ENCODE measurements at places on chromosomes 16 and 17.

- DNase-seq: no peak
Measured at GRCh38 chr16:50071075-50071671, 5.4 kb downstream of the HEATR3 start.

- DNase-seq: no peak
Measured at GRCh38 chr17:54117452-54117851, 294.7 kb downstream of the KIF2B start.

GRCh38 chr17:62884781-62885180, 76.7 kb upstream of the MARCHF10 start:
- DNase-seq: no peak

- DNase-seq: no peak
Measured at GRCh38 chr16:56207421-56207820, 16.1 kb downstream of the GNAO1 start.

DNA sequence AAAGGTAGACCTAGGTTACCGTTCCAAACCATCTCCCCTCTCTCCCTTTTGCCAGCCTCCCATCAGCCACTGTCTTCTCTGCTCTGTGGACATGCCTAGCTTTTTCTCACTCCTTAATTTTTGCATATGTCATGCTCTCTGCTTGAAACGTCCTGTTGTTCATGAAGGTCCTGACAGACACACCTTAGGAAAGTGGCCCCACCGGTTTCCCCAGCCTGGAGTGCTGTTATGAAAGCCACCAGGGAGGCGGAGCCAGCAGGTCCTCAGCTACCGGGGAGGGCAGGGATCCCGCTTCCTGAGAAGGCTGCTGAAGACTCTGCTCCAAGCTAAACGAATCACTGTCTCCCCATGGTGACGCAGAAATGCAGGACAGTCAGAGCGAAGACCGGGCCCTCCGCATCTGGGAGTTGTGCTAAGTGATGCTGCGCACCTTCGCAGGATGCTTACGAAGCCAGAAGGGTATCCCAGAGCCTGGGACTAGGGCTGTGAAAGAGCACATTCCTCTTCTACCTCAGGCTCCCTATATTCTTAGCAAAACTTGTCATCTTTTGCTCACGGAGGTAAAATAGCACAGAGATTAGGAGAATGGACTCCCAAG, 2.3 kb upstream of the SLC16A11 start:
- peak; percentile 35 for DNase-seq

DNA sequence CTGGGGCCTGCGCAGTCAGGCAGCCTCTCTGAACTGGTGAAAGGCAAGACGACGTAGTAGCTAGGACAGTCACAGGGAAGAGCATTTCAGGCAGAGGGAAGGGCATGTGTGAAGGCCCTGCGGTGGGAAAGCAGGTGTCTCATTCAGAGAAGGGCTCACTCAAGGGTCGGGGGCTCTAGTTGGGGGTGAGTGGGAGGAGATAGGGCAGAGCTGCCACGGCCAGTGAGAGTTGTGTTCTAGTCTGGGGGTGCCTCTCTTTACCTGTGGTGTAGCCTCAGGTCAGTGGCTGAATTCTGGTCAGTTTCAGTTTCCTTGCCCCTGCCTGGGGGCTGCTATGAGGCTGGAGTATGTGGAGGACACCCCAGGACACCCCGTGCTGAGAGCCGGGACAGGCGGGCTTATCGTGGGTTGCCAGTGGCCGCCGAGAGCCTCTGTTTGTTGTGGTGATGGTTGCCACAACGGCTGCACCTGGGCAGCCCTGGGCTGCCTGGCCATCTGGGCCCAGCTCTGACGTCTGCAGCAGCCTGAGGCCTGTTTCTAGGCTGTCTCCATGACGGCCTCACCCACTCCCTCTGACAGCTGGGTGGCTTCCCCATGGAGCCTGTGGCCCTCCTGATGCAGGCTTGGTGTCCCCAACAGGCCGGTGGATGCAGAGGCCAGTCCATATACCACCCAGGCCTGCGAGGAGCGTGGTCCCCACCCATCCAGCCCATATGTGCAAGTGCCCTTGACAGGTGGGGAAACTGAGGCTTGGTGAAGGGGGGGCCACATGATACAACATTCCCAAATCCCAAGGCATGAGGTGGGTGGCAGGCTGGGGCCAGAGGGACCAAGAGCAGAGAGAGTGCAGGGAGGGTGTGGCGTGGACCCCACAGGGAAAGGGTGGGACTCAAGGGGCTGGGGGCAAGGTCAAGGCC, 10.8 kb downstream of the MAP2K3 start:
- no peak for DNase-seq

GRCh38 chr17:77721846-77722160, 236.7 kb upstream of the TNRC6C start:
- DNase-seq: no peak

DNA sequence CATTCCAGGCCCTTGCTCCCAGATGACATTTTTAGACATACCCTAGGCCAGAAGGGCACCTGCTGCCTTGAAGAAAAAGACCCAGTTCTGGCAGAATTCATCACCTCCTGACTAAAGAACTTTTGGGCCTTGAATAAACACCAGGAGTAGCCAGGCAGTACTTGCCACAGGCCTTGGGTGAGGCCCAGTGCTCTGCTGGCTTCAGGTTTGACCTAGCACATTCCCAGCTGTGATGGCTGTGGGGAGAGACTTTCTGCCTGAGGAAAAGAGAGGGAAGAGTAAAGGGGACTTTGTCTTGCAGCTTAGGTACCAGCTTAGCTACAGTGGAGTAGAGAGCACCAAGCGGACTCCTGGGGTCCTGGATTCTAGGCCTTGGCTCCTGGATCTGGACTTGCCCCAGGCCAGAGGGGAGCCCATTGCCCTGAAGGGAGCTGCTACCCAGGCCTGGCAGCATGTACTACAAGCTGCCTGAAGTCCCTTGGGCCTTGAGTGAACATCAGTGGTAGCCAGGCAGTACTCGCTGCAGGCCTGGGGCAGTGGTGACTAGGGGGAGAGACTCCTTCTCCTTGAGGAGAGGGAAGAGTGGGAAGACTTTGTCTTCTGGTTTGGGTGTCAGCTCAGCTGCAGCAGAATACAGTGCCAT, 44.3 kb downstream of the ABCA8 start:
- DNase-seq: no peak

- peak; percentile 61 for DNase-seq
Measured at GRCh38 chr17:41340934-41341861, 9.4 kb downstream of the KRT33A start.

GRCh38 chr17:6427279-6427781, 7.6 kb downstream of the AIPL1 start:
- DNase-seq: peak; percentile 24

DNA sequence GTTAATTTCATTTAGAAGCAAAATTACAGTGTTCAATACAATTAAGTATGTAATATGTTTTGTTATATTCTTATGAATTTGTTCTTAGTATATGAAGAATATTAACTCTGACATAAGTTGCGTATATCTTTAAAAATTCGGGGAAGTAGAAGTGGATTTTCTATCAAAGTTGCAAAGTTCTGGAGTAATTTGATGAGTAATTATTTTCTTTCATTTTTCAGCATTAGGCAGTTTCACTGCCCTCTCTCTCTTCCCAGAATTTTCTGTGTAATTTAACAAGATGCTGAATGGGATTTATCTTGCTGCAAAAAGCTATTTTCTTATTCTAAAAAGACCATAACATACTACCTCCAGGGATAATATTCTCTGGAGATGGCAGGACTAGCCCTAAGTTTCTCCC, 8.9 kb upstream of the CCL18 start:
- DNase-seq: no peak

GRCh38 chr17:56018211-56018610, 135.1 kb upstream of the ANKFN1 start:
- no peak for DNase-seq

GRCh38 chr17:74235040-74235581, 21.7 kb downstream of the TTYH2 start:
- no peak for DNase-seq

DNA sequence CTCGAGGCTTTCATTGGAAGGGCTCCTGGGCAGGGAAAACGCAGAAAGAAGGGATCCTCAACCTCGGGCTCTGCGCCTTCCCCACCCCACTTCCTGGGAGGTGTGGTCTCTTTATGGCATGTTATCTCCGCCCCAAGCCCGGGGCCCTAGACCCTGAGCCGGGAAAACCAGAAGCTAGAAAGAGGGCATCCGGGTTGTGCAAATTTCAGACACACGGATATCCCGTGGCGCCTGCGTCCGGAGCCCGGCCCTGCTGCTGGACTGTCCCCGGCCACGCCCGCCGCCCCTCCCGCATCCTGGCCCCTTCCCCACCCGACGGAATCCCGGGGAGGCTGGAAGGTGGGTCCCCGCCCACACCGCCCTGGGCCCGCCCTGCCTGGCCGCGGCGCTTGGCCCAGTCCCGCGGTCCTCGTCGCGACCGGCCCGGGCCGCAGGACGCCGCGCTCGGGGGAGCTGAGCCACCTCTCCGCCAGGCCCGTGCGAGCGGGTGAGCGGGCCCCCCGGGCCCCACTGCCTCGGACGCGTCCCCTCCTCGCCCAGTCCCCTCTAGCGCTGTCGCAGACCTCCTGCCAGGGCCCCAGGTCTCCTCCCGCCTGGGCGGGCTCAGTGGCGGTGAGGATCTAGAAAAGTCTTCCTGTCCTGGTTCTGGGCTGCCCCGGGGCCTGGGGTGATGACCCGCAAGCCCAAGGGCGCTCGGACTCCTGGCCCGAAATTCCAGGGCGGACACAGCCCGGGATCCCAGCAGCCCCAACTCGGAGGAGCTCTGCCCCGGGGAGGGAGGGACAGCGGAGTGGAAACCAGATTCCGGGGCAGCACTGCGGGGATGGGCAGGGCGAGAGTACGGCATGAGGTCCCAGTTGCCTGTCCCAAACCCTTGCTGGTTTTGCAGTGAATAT, at the start of gene SLC16A5:
Gene SLC16A5 (plus strand): TSS at position 397 of the 896 bp plus-strand sequence. CDS start 5,683 bp downstream, outside the sequence.
- DNase-seq: peak; percentile 31

DNA sequence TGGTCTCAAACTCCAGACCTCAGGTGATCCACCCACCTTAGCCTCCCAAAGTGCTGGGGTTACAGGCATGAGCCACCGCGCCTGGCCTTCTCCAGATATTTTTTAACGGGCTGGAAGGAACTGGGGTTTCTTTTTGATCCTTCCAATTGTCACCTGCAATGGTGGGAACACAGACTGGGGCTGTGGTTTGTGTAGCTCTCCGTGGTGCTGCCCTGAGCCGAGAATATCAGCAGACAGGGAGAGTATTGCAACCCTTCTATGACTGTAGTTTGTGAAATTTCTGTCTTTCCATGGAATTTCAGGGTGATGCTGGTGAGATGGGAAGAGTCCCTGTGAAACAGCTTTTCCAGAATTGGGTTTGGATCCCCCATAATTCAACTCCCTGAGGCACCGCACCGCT, 263.5 kb downstream of the ENGASE start:
- DNase-seq: no peak

- no peak for DNase-seq
Measured at GRCh38 chr17:44376124-44376523, 12.5 kb upstream of the FAM171A2 start.

DNA sequence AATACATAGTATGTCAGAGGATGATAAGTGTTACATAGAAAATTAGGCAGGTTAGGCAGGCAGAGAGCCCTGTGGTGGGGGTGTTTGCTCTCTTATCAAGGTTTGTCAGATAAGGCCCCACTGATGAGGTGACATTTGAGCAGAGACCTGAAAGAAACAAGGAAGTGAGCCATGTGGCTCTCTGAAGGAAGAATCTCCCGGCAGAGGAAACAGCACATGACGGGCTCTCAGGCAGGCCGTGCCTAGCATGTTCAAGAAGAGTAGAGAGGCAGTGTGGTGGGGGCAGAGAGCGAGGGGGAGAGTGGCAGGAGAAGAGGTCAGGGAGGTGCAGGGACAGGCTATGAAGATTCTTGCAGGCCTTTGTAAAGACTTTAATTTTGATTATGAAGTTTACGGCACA, 82.0 kb upstream of the ASIC2 start:
- DNase-seq: no peak

GRCh38 chr16:79062821-79063220, 537.7 kb downstream of the MAF start:
- no peak for DNase-seq

GRCh38 chr17:17561408-17562145, 29.9 kb downstream of the PEMT start:
- no peak for DNase-seq

GRCh38 chr16:22890976-22891375, 77.0 kb downstream of the HS3ST2 start:
- DNase-seq: no peak

DNA sequence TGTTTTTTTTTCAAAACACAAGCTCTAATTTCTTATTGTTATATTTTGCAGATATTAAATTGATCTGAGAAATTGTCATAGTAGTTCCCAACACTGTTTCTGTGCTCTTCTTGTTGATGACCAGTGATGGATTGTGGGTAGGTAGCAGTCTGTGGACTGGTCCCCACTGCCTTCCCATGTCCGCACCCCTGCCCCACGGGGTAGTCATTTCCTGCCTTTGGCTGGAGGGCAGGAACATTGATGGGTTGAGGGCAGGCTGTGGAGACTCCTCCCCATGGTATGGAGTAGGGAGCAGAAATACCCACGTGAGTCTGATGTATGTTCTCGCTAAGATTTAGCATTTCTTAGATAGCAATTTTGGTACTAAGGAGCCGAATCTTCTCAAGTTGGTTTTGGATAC, 762.0 kb downstream of the CDH8 start:
- no peak for DNase-seq

- DNase-seq: no peak
Measured at GRCh38 chr16:76748461-76749348, 442.3 kb upstream of the MON1B start.

DNA sequence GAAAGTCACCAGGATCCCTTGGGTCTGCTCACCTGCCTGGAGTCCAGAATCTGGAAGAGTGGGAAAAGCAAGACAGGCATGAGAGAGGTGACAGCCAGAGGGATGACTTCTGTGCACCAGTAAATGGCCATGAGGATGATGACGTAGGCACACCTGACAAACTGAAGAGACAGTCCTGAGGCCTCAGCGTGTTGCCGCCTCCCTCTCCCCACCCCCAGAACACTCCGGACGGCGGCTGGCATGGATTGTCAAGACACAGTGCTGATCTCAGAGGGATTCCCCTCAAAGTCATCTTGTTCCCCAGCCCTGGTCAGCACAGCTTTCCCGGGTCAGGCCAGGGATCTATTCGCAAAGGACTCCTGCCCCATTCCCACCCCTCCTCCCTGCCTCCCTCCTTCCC, 6.2 kb downstream of the SLC13A5 start:
- DNase-seq: no peak

DNA sequence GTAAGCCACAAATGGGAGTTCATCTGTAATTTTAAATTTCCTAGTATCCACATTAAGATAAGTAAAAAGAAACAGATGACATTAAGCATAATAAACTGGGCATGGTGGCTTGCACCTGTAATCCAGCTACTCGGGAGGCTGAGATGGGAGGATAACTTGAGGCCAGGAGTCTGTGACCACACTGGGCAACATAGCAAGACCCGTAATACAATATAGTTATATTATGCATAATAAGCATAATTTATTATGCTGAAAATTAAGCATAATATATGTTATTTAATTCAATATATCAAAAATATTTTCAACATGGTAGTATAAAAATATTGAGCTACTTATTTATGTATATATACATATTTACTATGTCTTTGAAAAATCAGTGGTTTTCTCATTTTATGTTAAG, 48.2 kb downstream of the RNF135 start:
- DNase-seq: no peak
